ENCODE measurements at places on chromosomes 1 and 21.

DNA sequence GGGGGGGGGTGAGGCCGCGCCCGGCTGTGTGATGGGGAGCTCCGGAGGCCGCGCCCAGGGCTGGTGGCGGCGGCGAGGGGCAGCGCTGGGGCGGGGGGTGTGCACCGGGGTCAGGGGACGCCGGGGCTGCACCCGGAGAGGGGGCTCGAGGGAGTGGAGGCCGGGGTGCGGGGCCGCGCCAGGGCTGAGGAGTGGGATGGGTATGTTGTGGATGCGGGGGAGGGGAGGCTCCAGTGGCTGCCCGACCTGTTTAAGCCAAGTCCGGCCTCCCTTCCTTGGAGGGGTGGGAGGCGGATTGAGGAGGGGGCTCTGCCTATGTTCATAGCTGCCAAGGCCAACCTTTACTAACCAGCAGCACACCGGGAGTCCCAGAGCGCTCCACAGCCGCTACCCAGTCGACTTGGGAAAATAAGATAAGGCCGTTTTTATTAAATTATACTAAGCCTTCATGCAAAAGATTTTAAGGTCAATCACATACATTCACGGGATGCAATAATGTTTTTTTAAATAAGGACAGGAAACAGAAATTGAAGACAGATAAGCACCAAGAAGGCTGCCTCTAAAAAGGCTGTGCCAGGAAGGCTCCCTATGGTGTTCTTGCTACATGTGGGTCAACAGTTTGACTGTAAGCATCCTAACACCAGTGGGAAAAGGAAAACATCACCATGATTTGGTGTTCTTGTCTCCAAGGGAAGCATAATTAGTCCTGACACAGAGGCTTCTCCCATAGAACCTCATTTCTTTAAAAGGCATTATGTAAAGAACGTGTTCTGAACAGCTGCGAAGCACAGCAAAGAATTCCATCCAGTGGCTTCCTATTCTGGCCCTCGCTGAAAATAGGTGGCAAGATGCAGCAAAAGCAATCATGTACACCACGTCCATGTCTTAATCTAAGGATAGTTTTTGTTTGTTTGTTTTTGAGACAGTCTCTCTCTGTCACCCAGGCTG lies 626 bp upstream of the HLCS start:
- peak; percentile 23 for ATAC-seq

GRCh38 chr1:110307239-110307974 lies 31.8 kb upstream of the RBM15 start:
- ATAC-seq: no peak

- peak; percentile 47 for ATAC-seq
These were observed 407 bp downstream of the GALNT2 start for GRCh38 chr1:230067419-230067870.

DNA sequence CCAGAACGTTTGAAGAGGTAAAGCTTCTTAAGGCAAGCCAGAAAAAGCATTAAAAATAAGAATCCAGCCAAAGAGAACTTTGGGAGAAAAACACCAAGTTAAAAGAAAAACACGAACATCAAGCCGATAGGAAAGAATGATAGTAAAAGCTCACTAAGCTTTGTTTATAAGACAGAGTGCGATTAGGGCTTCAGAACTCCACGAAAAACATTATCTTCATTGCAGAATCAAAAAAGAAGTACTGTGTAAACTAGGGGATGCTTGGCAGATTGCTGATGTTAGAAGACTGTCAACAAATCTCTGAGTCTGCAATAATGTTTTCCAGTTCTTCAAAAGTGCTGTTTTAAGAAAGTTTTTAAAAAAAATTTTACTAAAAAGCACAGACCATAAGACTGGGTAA lies 30.2 kb downstream of the ADAMTS5 start:
- ATAC-seq: no peak

- no peak for ATAC-seq
These were observed 146.0 kb upstream of the KIAA0040 start for GRCh38 chr1:175338387-175339135.

DNA sequence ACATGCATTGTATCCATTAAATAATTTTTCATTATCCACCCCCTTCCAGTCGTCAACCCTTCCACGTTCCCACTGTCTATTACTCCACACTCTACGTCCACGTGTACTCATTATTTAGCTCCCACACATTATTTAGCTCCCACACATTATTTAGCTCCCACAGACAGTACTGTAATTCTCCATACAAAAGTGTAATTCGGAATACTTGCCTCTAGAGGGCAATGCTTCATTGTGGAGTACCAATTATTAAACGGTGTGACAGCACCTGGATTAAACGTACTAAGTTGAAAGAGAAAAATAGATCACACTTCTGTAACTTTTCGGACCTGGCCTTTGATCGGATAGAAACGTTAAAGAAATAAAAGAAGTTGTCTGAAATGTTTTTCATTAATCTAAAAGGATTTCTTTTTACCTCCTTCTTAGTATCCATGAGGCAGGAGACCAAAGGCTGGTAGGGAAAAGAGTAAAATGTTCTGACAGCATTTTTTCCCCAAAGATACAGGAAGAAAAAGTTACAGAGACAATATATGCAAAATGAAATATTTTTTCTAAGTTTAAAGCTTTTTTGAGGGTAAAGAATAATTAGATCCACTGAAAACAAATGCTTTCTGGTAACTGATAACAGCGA lies 99.2 kb downstream of the LHX8 start:
- ATAC-seq: no peak

GRCh38 chr1:27049607-27050006 lies 37.0 kb upstream of the TENT5B start:
- ATAC-seq: no peak
